ENCODE measurements at places on chromosomes 11 and 22.

DNA sequence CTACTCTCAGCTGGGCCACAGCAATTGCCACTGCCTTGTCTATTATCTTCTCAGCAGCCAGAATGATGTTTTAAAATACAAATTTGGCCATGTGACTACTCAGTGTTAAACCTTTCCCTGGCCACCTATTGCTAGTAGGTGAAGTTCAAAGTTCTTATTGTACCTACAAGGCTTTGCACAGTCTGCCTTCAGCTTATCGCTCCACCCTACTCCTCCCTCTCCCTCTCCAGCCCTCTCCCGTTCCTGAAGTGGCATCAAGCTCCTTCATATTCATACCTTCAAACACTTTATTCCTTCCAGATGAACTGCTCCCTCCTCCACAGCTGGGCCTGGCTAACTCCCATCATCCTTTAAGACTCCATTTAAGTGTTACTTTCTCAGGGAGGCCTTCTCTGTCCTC lies 37.3 kb downstream of the OR10A6 start:
- no peak for DNase-seq

GRCh38 chr22:21939461-21939913 lies 13.2 kb downstream of the PPM1F start:
- no peak for DNase-seq

DNA sequence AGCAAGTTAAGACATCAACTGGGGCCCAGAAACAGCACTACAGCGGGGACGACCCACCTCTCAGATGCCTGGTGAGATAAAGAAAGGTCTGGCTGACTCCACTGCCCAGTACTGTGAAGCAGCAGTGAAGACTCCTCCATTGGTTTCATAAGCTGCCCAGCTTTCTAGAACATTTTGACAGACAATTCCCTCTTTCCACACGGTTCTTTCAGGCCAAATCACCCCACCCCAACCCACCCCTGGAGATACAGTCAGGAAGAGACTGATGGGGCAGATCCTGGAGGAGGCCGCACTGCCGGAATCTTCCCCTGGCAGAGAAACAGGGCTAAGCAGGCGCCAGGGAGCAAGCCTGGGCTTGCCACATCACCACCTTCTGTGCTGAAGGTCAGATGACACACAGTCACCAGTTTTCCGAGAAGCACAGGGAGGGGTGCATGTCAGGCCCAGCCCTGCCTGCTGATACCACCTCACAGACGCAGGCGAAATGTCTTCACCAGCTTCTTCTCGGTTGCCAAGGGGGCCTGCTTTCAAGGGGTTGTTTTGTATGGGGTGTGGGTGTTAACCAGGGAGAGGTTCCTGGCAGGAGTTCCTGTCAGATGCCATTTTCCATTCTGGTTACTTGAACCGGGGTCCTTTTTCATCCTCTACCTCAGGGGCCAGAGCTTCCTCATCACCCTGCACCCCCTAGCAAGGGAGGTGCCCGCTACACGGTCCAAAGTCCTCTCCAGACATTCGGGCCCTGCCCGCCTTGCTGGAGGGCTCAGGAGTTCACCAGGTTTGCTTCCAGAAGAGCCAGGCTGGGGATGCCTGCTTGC lies 1.4 kb upstream of the NEAT1 start:
- DNase-seq, result peak; percentile 97

DNA sequence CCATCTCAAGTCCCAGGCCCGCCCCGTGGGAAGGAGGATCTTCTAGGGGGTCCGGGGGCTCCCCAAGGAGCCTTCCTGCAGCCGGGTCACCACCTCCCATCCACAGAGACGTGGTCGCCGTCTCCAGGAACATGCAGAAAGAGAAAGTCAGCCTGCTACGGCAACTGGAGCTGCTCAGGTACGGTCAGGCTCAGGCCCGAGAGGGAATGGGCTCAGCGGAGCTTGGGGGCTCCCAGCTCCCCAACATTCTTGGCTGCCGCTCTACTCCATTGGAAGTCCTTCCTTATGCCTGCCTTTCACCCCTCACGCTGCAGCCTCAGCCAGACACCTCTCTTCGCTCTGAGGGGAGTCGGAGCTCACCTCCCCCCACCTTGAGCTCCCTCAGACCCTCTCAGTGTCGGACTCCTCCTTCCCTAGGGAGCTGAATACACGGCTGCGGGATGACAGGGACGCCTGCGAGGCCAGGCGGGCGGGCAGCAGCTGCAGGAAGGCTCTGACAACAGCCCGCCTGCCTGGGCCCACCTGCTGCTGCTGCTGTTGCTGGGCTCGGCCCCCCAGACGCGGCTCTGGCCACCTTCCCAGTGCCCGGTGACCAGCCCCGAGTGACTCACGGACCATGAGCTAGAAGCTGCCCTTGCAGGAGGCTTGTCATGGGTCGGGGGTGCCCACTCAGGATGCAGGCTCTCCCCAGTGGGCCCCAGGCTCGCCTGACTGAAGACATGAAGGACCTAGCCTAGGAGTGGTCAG lies 1.5 kb upstream of the CD151 start:
- DNase-seq, result peak; percentile 50

DNA sequence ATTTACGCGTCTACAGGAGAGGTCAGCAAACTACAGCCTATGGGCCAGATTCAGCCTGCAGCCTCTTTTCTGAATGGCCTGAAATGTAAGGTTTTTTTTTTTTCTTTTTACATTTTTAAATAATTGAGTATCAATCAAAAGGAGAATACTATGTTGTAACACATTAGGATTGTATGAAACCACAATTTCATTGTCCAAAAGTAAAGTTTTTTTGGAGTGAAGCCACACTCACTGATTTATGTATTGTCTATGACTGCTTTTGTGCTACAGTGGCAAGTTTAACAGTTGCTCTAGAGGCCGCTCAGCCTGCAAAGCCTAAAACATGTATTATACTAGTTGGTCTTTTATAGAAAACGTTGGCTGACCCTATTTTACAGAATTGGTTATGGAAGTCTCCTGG lies 923.2 kb downstream of the NTM start:
- DNase-seq, result peak; percentile 51

- DNase-seq, result no peak
These were observed 2.0 kb upstream of the SAA1 start for GRCh38 chr11:18264035-18264434.

- no peak for DNase-seq
These were observed 2.6 kb downstream of the CYTH4 start for GRCh38 chr22:37284805-37285355.

DNA sequence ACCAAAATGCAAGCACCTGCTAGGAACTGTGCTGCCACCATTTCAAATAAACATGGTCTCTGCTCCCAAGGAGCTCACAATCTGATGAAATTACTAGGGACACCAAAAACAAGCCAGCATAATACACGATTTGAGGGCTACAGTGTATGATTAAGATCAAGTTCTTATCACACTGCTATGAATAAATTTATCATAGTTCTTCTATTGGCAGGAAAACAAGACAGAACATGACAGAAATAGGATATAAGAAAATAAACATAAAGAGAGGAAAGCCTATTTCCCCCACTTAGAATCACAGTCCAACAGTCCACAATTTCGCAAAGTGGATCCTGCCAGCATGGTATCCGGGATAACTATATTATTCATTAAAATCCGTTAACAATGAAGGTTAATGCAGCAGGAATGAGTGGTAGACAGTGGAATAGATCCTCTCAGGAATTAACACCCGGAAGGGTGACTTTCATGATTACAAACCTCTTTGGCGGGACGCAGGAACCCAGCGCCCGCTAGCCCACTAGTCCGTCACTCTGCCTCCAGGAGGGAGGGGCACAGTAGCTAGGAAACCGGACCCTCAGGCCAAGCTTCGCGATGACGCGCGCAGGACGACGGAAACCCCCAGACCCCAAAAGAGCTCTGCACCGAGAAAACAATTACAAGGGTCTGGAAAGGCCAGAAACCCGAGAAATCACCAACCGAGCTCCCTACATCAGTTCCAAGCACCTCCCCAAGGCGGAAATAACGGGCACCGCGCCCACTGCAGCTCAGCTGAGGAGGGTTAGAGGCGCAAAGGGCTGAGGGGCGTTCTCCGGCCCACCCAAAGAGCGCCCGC lies 607 bp downstream of the CCDC82 start:
- no peak for DNase-seq

DNA sequence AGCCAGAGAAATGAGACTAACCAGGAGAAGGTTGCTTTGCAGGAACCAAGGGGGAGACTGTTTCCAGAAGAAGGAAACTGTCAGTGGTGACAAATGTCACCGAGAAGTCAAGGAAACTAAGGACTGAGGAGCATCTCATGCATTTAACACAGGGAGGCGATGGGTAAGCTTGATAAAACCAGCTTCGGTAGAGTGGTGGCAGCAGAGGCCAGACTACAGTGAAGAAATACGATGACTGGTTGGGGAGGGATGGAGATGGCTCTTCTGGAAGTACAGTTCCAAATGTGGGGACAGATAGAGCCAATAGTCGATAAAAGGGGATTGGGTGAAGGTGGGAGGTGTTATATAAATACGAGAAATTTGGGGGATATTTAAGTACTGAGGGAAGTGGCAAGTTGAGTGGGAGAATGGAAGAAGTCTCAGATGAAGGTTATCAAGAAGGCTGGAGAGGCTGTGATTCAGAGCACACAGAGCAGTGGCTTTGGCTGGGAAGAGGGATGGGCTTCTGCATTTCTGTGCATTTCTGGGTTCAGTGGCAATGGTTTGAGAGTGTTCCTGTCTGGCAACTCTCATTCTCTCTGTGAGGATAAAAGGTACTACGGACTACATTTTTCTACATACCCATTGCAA lies 29.2 kb downstream of the SC5D start:
- peak; percentile 7 for DNase-seq

DNA sequence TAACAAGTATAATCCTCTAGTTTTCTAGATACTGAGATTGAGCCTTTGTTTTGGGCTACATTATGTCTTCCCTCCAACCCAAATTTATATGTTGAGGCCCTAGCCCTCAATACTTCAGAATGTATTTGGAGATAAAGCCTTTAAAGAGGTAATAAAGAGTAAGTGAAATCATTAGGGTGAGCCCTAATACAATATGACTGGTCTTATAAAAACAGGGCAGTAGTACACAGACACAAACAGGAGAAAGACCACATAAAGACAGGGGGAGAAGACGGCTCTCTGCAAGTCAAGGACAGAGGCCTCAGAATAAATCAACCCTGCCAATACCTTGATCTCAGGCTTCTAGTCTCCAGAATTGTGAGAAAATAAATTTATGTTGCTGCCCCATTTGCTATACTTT lies 6.3 kb downstream of the OR10V1 start:
- no peak for DNase-seq
